ENCODE measurements at places on chromosomes 7 and 10.

GRCh38 chr10:66777665-66778064, 148.2 kb upstream of the LRRTM3 start:
- no peak for DNase-seq

- no peak for DNase-seq
These were observed 80.8 kb downstream of the RBM20 start for GRCh38 chr10:110724937-110725336.

DNA sequence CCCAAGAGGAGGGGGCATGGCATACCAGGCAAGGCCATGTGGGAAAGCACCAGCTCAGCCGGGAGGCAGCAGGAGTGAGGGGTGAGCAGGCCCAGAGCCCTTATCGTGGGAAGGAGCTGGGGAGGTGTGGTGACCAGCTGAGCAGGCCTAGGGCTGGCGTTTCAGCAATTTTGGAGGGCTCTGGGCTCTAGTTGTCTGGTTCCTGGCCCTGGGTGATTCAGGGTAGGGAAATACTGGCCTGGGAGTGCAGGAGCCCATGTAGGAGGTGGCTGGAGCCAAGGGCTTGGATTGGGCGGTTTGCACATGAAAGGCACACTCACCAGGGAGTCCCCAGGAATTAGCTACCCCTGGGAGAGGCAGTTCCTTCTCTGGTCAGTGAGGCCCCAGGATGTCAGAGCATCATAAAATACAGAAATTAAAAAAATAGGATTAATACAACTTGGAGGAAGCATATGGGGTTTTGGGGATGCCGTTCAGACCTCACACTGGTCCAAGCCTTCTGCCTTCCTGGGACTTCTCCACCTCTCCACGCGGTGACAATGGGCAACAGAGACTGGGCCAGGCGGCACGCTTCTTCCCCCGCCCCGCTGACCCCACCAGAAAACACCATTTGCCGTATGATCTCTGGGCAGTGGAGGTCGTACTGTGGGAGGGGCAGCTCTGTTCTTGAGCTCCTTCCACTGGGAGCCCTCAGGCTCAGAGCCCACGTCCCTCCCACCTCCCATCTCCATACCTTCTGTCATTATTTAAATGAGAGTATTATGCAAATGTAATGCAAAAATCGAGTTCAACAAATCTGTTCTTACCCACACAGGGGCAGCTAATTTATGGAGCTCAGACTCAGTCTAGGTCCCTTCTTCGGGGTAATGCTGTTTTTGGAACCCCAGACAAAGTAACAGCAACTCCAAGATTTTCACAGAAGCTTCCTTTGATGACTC, 133.0 kb upstream of the FAM20C start:
- DNase-seq = no peak

DNA sequence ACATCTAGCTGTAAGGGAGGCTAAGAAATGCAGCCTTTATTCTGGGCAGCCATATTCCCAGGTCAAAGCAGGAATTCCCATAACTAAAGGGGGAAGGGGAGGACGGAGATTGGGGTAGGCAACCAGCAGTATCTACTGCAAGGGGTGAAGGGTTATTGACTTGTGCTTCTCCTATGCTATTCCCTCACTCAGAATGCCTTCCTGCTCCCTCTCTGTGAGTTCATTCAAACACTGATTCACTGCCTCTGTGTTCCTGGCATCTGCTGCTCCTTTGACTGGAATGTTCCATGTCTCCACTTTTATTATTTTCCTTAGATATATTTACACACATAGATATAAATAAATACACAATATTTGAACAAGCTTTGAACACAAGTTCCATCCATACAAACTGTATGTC, 11.1 kb downstream of the HTR7 start:
- no peak for DNase-seq

DNA sequence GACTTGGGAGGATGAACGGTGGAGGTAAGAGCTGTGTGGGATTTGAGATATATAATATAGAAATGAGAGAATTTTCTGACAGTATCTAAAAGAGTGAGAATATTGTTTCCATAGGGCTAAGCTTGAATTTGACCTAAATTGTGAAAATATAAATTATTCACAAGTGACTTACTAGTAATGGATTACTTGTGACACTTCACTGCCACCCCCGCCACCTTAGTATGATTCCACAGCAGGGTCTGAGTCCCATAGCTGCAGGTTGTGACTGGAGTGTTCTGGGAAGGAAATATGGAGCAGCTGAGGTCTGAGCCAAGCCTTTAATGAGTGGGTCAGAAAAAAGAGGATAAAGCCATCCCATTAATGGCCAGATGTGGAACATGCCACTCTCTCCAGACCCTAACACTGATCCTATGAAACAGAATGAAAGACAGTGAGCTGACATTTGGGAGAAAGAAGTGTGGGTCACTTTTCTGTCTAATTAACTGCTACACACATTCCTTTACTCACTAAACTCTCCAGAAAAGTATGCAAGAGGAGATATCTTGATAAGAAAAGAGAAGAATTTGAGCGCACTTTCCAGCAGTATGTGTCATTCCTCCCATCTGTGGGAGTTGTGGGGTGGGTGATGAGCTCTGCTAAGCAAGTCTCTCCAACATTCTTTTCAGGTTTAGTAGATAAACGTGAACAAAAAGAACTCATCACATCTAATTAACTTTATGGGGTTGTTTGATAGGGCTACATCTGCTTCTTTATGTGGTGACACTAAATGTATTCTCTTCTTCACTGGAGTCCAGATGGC, 1193.4 kb downstream of the SORCS3 start:
- no peak for DNase-seq

- no peak for DNase-seq
These were observed 97.2 kb downstream of the SLC25A13 start for GRCh38 chr7:96224685-96225084.

- DNase-seq = no peak
These were observed 341.5 kb upstream of the NPVF start for GRCh38 chr7:25569765-25570164.

GRCh38 chr7:102467581-102468477, 3.0 kb downstream of the LRWD1 start:
- DNase-seq = no peak

GRCh38 chr7:112122144-112122543, 84.1 kb downstream of the DOCK4 start:
- no peak for DNase-seq

GRCh38 chr10:24883176-24883575, 69.2 kb downstream of the PRTFDC1 start:
- no peak for DNase-seq

DNA sequence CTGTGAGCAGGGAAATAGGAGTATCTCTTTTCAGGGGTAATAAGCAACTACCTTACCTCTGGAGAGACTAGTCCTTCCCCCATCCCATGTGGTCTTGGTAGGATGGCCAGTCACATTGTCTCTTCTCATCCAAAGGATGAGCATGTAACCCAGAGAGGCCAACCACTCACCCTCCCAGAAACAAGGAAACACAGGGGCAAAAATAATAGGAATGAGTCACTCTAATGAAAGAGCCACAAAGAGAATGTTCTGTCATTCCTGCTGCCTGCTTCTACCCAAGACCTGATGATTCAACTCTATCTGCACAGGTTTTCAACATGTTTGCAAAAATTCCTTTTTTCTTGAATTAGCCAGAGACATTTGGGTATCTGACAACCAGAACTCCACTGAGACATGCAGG, 99.3 kb upstream of the NFE2L3 start:
- DNase-seq = no peak

DNA sequence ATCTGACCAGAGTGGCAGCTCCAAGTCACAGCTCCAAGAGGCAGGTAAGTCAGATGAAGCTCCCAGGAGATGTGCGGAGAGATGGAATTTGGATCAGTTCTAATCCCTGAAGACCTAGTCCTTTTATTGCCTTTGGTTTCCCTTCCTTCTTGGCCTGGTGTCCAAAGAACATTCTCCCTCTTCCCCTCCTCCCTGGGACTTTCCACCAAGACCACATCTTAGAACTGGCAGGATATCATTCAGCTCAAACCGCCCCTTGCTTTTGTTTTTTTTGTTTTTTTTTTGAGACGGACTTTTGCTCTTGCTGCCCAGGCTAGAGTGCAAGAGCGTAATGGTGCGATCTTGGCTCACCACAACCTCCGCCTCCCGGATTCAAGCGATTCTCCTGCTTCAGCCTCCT, 190.8 kb downstream of the GFRA1 start:
- DNase-seq = no peak

GRCh38 chr7:91039033-91039432, 225.2 kb upstream of the FZD1 start:
- DNase-seq = no peak

- no peak for DNase-seq
These were observed 362.5 kb upstream of the ZMIZ1 start for GRCh38 chr10:78706256-78706655.

DNA sequence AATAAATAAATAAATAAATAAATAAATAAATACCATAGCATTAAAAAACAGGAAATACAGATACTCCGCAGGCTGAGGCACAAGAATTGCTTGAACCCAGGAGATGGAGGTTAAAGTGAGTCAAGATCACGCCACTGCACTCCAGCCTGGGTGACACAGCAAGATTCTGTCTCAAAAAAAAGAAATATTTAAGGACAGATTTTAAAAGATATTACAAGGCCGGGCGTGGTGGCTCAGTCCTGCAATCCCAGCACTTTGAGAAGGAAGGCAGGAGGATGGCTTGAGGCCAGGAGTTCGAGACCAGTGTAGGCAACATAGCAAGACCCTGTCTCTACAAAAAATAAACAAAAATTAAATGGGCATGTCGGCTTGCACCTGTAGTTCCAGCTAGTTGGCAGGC, 17.5 kb upstream of the SNX8 start:
- no peak for DNase-seq

GRCh38 chr7:84801396-84801795, 385.5 kb downstream of the SEMA3D start:
- DNase-seq = no peak

GRCh38 chr10:23343591-23344240, 881 bp downstream of the C10orf67 start:
- no peak for DNase-seq

DNA sequence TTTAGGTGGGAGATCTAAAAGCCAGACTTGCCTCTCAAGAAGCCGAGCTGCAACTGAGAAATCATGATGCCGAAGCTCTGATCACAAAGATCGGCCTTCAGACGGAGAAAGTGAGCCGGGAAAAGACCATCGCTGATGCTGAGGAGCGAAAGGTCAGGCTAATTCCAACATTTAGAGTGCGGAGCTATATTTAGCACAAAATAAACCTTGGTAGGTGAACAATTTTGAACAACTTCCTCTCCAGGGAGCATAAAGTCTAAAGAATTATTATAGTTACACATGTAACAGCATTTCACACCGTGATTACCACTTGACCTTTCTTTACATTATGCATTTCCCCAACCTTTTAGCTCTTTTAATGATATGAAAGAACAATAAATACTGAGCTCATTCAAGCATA, 166.7 kb downstream of the CDCA7L start:
- DNase-seq = no peak

GRCh38 chr7:55382251-55382650, 17.1 kb downstream of the LANCL2 start:
- DNase-seq = no peak

DNA sequence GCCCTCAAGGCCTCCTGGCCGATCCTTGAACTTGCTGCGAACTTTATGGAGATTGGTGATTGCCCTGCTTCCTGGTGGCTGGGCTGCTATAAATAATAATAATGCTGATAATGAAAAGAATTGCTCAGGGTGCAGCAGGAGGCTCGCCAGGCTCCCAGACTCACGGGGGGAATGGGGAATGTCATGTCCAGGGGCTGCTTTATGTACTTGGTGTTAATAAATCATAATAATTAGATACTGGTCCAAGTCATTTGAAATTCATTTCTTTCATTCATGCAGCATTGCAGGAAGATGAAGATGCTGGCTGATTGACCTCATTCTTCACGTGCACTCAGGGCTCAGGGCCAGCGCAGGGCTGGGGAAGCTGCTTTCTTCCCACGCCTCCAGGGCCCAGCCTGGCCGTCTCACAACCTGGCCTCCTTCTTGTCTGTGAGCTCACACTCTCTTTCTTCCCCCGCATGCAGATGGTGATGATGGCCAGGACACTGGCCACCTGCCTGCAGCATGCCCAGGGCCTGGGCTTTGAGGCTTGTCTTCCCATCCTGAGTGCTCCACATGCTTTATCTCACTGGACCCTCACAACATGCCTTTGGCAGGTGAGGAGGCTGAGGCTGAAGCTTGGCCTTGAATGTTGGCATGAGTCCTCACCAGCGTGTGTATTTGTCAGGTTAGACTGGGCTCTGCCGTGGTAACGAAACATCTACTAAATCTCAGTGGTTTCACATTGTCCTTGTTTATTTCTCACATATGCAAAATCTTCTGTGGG, 138.4 kb upstream of the TNS3 start:
- DNase-seq = no peak

GRCh38 chr10:49282306-49282705, 16.7 kb upstream of the C10orf71 start:
- DNase-seq = no peak

- no peak for DNase-seq
These were observed 845.0 kb downstream of the CNTNAP2 start for GRCh38 chr7:146961617-146962016.

GRCh38 chr10:97854743-97855142, 5.1 kb downstream of the GOLGA7B start:
- DNase-seq = no peak

DNA sequence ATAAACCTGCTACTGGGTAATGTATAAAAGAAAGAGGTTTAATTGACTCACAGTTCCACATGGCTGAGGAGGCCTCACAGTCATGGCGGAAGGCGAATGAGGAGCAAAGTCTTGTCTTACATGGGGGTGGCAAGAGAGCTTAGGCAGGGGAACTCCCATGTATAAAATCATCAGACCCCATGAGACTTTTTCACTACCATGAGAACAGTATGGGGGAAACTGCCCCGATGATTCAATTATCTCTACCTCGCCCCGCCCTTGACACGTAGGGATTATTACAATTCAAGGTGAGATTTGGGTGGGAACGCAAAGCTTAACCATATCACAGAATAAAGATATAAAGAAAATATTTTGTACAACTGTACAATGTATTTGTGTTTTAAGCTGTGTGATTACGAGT, 39.4 kb upstream of the PLCE1 start:
- no peak for DNase-seq

GRCh38 chr7:3754493-3755341, 453.7 kb downstream of the SDK1 start:
- DNase-seq = no peak

DNA sequence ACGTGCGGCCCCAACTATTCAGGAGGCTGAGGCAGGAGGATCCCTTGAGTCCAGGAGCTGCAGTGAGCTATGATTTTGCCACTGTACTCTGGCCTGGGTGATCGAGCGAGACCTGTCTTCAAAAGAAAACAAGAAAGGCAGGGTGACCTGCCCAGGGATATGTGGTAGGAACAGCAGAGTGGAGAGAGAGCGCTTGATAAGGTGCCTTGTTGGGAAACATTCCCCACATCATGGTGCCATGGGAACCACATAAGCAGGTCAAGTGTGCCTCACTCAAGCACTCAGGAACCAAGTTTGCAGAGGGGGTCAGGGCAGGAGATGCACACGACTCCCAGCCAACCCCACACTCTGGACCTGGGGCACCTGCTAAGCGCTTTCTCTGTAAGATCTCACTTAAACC, 37.3 kb downstream of the PVRIG start:
- DNase-seq = no peak

- no peak for DNase-seq
These were observed 138.3 kb upstream of the FGFR2 start for GRCh38 chr10:121736315-121737130.

Data from SK-N-MC (cell line).